ENCODE measurements at places on chromosomes 2 and 18.

- DNase-seq: no peak
Measured at GRCh38 chr2:233974530-233975071, 57.4 kb downstream of the TRPM8 start.

GRCh38 chr2:129237966-129238725 is 741.3 kb upstream of the RAB6C start:
- DNase-seq: no peak

- no peak for DNase-seq
Measured at GRCh38 chr2:166332106-166332505, 43.6 kb downstream of the SCN9A start.

GRCh38 chr2:194718881-194719280 is 938.1 kb upstream of the SLC39A10 start:
- DNase-seq: no peak

DNA sequence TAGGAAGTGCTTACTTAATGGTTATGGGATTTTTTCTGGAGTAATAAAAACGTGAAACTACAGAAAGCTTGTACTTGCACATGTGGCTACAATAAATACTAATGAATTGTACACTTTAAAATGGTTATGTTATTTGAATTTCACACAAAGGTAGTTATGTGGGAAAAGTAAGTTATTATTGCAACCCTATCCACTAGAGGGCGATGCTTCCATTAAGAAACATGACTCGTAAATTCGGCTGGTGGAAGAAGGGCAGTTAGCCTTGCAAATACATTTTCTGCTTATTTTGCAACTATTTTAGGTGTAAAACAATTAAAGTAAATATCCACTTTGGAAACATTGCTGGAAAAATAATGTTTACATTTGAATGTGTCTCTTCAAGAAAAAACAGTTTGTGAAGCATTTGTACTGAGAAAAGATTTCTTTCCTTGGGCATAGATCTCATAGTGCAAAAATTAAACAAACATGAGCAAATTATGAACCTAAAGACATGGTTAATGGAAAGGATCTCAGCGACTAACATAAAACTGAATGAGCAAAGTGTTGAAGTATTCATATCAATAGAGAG is 68.1 kb upstream of the CSRNP3 start:
- peak; percentile 85 for DNase-seq

GRCh38 chr2:188813857-188814256 is 160.3 kb upstream of the COL3A1 start:
- no peak for DNase-seq

DNA sequence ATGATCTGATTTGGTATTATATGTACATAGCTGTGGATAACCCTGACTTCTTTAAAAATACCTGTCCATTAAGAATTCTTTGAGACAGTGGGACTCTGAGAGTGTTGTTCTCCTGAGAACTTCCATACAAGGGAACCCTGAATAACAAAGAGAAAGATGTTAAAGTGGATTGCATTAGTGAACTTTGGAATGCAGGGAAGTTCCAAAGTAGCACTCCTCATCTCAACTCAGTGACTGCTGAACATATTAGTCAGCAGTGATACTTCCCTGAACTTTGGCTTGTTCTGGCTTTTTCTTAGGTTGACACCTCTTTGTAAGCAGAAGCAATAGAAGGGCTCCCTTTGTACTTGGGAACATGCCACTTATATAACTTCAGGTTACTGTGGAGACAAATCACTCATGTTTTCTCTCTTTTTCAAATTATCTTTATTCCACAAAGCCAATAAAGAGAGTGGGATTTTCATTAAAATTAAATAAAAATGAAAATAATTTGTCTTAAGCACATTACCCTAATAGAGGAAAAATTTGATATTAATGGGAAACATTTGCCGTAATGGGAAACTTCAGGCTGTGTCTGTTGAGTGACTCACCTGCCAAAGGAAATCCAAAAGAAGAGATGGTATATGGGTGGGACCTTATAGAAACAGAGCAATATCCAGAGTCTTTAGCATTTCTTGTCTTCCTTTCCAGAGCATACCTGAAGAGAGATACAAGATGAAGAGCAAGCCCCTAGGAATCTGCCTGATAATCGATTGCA is 33.3 kb downstream of the CFLAR start:
- no peak for DNase-seq

DNA sequence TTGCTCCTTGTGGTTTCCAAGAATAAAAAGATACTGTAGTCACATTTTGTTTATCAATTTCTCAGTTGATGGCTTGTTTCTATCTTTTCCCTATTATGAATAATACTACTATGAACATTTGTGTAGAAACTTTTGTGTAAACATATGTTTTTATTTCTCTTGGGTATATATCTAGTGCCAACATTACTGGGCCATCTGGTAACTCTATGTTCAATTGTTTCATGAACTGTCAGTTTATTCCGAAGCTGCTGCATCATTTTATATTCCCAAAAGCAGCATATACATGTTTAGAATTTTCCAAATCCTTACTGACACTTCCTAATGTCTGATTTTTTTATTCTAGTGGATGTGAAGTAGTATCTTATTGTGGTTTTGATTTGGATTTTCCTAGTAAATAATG is 737.6 kb upstream of the TMEFF2 start:
- DNase-seq: no peak

GRCh38 chr2:240574386-240575100 is 6.3 kb downstream of the RNPEPL1 start:
- DNase-seq: no peak

DNA sequence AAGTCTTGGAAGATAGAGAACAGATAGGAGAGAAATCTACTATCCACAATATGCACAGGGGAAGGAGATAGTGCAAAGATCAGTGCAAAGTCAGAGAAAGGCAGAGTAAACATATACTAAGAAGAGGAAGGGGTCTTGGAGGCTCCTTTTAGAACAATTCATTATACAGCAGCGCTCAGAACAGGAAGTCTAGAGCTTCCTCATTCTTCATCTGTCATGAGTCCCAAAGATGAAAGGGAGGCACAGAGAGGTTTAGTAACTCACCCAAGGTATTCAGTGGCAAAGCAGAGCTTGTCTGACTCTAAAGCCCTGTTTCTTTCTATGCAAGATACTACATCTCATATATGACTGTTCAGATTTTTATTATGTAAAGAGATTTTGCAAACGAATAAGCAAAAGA is 1.4 kb downstream of the SP110 start:
- DNase-seq: no peak

DNA sequence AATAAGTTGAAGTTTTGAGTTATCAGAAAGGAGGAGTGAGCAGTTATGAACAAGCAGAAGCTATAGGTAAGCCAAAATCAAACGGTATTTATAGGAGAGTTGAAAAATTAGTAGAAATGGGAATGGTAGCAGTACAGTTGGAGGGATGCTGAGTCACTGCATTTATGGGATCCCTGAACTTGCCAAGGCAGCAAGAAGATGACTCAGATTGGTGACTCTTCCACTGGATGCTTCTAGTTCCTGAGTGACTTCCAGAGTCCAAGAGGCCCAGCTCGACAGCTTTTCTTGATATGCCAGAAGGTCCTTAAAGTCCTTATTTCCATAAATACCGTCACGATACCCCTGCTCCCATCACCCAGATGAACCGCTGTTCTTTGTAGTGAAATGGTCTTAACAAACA is 31.1 kb upstream of the ACTR3 start:
- no peak for DNase-seq

- DNase-seq: peak; percentile 41
Measured at GRCh38 chr2:199488772-199489400, 31.1 kb upstream of the SATB2 start.

DNA sequence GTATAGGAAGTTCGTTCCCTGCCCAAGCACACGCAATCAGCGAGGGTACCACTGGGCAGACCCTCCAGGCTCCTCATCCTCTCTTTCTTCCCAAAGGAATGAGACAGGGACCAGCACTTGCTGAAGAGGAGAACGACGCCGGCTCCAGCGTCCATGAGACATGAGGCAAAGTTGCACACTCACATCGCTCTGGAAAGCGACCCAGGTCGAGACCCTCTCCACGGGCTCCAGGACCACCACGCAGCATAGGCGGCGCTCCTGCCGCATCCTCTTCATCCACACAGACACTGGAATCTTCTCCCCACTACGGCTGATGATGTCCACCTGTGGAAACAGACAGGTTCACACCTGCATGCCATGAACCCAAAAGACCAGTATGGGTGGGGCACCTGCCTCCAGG is 10.8 kb downstream of the PASK start:
- DNase-seq: no peak

GRCh38 chr2:67954093-67954748 is 108.6 kb downstream of the C1D start:
- no peak for DNase-seq

DNA sequence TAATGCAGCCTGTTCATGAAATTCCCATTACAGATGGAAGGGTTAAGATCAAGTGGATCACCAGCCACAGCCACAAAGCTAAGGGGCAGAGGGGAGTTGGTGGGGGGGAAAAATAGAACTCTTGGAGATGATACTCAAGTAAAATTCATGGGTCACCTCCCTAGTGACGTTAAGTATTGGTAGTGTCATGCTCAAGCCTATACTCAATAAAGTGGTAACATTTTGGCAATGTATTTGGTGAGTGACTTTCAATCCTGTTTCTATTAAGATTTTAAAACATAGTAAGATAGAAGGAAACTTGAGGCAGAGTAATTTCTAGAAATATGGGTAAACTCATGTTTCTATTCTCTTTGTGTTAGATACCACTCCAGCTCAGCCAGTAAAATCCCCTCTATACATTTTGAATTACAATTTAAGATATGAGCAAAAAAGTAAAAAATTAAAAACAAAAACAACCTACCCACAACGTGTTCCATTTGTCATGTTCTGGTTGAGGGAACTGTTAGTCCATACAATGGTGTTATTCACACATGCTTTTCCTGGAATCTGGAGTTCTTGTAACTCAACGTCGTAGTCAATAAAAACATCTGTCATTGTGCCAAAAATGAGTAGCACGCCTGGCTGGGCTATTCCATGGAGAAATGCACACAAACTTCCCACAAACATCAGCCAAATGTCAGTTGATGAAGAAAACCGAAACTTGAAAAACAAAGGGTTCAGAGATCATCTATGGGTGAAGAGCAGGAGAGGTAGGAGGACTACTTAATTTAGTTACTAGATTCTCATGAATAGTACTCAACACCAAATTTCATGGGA is 18.1 kb downstream of the ABCB11 start:
- peak; percentile 6 for DNase-seq

DNA sequence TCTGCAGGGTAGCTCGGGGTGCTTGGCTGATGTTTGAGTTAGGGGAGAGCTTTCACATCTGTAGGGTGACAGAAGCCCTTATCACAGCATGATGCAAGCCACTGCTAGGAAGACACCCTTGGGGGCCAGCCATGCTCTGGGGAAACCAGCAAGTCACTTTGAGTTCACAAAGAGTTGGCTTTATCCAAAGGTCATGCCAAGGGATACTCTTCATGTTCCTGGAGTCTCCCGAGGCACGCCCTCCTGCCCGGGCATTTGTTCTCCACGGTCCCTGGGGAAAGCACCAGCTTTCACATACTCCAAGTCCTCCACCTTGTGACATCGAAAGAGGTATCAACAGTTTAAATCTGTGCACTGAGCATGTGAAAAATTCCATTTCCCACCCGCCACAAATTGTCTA is 227.7 kb downstream of the VAPA start:
- DNase-seq: no peak

GRCh38 chr18:10785798-10786197 is 260.0 kb downstream of the NAPG start:
- no peak for DNase-seq

DNA sequence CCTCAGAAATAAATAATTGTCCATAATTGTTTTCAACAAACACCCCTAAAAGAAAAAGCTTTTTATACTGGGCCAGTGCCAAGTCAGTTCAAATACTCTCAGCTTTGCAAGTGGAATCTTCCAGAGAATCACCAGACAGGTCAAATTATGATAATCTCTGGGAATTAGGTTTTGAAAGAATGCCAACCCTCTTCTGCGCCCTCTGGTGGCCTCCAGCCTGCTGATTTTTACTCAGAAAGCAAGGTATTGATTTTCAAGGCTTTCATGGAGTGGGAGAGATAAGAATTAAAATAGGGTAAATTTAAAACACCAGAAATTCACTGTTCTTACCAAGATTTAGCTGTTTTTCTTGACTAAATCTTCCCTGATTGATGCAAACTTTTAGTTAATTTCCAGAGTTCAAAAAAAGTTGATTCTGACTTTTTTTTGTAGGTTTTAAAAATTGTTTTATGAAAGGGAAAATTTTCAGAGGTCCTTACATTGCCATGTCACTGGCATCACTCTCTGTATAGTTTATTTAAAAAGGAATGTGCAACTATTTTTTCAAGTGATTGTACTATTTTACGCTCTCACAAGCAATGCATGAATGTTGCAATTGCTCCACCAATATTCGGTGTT is 282.9 kb upstream of the TNP1 start:
- peak; percentile 51 for DNase-seq

GRCh38 chr18:12658426-12659138 is 675 bp upstream of the SPIRE1 start:
- DNase-seq: no peak

DNA sequence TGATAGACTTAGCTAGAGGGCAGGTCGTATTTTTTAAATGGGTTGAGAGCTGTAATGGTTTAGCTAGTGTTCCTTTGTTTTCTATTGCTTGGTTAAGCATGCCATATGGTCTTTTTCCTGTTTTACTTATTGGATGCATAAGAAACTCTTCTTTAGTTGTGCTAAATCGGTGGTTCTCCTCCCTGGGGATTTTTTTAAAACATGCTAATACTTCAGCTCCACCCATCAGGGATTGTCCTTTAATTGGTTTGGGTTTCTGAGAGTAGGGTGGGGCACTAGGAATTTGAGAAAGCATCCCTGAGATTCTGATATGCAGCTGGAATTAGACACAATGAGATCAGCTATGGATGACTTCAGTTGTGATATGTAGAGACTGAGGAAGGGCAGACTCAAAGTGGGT is 497.2 kb downstream of the THSD7B start:
- DNase-seq: no peak

GRCh38 chr2:20536619-20537422 is 89.9 kb downstream of the RHOB start:
- no peak for DNase-seq

DNA sequence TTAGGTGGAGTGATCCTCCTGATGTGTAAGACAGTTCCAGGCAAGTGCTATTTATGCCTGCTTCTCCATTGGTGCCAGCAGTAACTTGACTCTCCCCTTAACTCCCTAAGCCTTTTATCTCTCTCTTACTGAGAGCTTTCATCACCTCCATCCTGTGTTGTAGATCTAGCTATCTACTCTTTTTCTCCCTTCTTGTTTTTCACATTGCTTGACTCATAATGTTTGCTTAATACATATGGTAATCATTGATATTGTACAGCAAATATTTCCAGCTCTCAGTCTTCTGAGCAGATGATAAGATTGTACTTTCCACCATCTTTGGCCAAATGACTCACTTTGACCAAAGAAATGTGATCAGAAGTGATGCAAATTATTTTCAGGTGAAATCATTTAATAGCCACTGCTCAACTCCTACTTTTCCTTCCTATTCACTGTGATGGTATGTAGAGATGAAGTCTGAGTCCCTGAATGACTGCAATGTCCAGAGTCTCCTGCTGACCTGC is 165.0 kb downstream of the PLCL1 start:
- no peak for DNase-seq

DNA sequence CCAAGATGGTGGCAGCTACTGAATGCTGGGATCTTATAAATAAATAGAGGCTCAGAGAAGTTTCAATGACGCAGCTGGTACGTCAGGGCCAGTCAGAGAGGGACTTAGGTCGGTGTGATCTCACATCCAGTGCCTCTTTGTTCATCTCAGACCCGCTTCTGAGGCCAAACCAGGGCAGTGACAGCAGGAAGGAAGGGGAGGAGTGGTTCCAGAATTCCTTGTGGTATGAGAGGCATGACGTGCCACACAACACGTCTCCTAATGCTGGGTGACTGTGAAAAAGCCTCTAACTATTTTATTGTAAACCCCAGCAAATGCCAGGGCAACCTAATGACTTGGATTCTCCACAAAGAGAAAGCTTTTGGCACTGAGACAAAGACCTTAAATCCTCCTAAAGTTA is 423.3 kb downstream of the LPIN1 start:
- no peak for DNase-seq
